ENCODE measurements at places on chromosomes 1 and 21.

- no peak for DNase-seq
Observed at GRCh38 chr1:153203130-153203529, at the start of gene LELP1. Gene LELP1 (plus strand): TSS chr1:153203430. CDS start chr1:153204708, 1,278 bp downstream.

GRCh38 chr1:12460121-12460520 lies 157.9 kb downstream of the DHRS3 start:
- DNase-seq: no peak

DNA sequence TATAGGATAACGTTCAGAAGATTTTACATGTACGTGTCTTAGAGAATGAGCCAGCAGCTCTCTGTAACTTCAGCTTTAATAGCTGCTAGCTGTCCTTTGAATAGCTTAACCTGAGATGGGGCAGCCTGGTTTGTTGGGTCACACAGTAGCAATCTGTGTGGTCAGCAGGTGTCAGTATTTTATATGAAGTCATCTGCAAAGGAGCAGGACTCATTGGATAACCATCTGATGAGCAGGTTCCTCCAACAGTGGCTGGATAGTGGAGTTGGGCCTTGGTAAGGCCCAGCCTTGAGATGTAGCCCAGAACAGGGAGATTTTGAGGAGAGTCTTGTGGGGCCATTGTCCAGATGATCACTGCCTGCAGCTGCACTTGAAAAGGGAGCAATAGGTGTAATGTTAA lies 6.4 kb downstream of the GSTM5 start:
- DNase-seq: peak; percentile 49

DNA sequence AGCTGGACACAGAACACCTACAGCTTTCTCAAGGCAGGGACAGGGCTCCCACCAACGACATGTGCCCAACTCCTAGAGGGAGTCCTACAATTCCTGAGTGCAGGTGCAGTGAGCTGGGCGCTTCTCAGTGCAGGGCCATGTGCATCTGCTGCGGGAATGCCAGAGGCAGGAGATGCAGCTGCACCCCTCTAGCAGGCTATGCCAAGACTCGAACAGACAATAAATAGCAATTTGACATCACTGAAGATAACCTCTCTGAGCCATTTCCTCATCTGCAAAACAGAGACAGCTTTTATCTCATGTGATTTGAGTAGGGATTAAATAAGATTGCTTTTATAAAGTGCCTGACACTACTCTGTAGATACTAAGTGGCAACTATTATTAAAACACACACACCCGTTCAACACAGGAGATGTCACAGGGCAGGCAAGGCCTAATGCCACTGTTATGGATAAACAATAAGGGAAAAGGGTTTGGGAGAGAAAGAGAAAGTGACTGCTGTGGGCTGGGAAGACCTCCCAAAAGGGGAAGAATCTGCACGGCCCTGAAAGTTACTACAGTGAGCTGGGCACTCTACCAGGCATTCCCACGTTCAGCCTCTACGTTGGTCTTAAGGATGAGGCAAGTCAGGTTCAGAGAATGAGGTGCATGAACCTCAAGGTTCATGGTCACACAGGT lies 5.7 kb downstream of the SLC9A1 start:
- DNase-seq: peak; percentile 45

DNA sequence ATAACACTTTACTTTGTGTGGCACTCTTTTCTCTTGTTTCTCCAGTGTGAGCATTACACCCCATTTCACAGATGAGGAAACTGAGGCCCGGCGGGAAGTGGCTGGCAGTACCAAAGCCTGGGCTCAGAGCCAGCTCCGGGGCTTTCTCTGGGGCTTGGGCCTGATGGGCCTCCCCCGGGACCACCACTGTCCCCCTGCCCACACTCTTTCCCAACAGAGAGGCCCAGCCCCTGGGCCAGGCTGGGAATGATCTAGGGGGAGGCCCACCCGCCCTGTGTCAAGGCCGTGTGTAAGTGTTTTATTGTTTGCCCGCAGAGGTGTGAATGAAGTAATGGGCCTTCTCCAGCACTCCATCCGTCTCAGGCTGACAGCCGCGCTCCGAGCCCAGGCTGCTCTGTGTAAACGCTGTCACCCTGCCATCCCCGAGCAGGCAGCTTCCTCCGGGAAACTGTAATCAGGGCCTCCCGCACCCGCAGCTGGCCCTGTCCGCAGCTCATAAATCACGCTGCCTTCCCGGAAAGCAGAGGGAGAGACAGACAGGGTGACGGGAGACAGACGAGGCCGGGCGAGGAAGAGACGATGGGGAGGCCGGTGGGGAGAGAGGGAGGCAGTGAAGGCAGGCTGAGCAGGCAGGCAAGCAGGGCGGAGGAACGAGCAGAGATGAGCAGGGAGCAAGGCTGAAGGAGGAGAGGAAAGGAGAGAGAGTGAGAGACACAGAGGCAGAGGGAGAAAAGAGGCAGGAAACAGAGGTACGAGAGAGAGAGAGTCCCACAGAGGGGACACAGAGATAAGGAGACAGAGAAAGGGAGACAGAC lies 109.7 kb upstream of the ZBTB40 start:
- DNase-seq: peak; percentile 37

DNA sequence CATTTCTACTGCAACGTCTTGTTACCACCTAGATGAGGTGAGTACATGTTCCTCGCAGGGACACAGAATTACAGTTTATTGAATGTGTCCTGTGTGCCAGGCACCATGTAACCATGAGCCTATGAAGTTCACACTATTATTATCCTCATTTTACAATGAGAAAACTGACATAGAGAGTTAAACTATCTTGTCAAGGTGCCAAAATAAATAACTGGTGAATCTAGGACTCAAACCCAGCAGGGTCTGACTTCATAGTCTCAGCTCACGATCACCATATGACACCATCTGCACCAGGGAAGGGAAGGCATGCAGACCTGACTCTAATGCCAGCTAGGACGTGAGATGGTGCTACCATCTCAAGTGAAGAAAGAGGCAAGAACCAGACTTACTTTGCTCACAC lies 2.4 kb downstream of the SELE start:
- DNase-seq: no peak

DNA sequence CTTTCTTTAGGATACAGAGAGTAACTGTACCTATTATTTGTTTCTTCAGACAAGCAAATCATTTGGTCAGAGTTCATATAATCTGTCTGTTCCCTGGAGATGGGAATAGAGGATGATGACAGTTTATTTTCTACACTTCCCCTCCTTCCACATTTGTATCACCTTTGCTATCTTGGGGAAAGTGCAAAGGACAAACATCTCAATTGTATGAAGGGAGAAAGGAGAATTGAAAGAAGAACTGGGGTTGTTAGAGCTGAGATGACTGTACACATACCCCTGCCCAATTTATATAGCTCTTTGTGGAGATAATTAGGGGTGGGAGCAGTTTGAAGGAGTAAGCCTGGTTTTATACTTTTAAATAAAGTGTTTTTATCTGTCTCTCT lies 14.0 kb downstream of the POLR3GL start:
- no peak for DNase-seq

- DNase-seq: peak; percentile 37
Observed at GRCh38 chr1:179034720-179035119, 9.0 kb downstream of the FAM20B start.

DNA sequence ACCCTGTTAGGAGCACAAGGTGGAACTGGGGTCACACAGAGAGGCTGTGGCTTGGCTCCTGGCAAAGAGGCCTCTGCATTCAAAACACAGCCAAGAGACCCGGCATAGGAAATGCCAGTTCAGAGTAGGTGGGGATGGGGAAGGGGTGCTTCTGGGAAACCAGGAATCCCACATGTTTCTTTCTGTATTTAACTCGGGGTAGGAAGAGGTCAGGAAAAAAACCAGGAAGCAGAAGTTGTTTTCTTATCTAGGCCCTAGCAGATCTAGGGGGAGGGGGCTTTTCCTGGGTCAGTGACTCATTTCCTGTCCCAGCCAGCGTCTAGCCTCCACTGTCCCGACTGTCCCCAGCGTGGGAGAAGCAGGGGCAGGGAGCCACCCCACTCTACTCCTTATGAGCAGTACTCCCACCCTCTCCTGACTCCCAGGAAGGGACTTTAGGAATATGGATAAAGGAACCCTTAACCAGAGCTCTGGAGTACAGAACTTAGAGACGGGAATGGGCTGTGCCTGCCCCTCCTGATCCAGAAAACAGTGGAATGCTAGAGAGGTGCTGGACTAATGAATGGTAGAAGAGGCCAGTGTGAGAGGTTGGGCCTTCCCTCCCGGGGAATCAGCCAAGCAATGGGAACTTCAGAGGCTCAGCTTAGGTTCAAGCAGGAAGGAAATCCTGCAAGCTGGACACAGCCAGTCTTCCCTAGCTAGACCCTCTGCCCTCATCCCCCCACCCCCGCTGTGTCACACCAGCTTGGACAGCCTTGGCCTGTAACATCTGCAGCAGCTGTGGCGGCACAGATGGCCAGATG lies 5.7 kb downstream of the FHL3 start:
- peak; percentile 71 for DNase-seq

DNA sequence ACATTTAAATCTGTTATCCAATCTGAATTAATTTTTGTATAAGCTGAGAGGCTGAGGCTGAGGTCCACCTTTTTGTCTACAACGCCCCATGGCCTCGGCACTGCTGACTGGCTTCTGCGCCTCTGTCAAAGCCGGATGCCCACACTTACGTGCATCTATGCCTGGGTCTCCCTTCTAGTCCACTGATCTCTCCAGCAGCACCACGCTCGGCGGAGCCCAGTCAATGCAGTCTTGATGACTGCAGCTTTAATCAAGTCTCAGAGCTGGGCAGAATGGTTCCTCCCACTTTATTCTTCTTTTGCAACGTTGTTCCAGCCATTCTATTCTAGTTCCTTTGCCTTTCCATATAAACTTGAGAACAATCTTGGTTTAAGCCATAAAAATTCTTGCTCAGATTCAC lies 9.4 kb downstream of the PRDM15 start:
- DNase-seq: no peak

DNA sequence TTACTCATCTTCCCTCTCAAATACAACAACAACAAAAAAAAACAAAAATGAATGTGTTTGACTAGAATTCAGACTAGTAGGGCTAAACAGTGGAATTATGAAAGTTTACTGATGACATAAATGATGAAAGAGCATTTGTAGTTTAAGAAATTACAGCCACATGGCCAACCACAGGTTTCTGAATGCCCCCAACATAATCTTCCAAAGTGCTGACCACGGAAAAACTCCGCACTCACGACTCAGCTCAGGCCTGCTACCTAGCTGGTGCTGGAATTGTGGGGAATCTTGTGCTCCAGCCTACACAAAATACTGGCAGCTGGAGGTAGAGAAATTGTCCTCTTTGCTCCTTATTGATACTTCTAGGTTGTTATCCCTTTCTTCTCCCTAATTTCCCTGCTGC lies 23.6 kb upstream of the TBX15 start:
- peak; percentile 32 for DNase-seq

- no peak for DNase-seq
Observed at GRCh38 chr1:215113776-215114153, 31.2 kb downstream of the KCNK2 start.
